HFF-Myc (cell line): ENCODE measurements at places on chromosomes 4 and X.

DNA sequence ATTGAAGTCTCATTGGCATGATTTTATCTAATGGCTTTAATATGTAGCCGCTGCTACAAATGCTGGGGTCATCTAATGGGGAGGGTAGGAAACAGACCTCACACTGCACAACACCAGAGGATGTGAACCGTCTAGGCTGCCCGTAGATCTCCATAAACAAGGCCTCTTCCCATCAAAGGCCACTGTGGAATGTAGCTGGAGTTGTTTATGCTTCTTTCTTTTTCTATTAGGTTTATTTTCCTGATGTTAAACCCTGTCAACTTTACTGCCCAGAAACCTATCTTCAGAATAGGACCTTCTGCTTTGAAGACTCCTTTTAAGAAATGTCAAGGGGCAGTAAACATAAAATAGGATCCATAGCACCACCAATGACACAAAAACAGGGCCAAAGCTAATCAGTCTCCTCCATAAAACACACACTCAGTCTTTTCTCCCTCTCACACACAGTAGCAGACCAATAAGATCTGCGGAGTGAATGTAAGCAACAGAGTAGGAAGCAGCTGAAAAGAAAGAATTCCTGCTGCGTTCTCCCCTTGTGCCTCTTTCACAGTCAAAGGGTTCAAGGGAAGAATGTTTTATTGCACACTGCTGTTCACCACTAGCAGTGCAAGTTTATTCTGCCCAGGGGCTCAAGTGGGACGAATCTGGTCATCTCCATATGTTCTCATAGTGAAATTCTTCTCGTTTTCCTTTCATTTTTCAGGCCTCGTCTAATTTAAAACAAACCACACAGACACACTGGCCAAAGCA is 72.2 kb downstream of the MAML3 start:
- no peak for DNase-seq

DNA sequence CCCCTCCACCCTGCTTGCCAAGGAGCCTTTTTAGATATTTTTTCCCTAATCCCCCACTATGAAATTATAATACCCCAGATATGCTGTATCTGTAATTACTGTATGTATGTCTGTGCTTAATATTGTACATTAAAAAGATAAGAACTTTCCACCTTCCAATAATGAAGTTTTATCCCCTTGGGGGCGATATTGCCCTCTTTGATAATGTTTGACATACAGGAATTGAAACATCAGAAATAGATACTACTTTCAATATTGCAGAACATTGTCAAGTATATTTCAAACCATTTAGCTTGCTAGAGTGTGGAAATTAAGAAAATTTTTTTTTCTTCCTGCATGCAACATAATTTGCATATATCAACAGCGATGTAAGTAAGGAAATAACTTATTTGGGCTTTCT is 58.9 kb downstream of the NAF1 start:
- no peak for DNase-seq

- DNase-seq, result no peak
Measured at GRCh38 chrX:153474718-153475117, 4.3 kb upstream of the HAUS7 start.

DNA sequence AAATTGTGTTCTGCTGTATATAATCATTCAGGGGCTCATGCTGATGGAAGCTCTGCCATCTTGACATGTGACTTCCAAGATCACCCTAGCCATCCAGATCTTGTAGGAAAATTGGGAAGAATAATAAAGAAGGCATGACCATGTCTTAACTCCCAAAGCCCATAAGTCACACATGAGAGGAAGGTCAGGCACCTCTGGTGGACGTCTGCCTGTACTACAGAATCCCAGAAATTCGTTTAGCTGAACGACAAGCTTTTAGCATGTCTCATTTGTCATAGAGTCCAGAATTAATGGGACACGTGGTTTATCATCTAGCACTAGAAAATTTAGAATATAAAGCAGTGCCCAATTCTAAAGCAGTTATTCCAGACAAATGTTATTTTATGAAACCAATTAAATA is 212.7 kb downstream of the CENPC start:
- DNase-seq, result no peak

GRCh38 chr4:172980219-172980618 is 188.4 kb upstream of the GALNT7 start:
- no peak for DNase-seq

DNA sequence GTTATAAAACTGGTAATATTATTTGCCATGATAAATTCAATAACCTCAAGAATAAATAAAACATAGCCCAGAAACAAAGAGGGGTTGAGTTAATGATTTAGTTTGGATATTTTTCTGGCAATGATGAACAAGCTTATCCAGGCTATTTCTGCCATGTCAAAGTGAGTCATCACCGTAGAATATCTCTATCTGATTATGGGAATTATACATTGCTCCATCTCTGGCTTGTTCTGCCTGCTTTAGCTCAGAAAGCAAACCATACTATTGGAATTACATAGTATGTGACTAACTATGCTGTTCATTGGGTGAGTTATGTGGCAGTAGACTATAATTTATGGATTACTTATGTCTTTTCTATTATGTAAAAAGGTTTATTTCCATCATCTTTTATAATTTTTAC is 680.1 kb upstream of the AADAT start:
- no peak for DNase-seq

DNA sequence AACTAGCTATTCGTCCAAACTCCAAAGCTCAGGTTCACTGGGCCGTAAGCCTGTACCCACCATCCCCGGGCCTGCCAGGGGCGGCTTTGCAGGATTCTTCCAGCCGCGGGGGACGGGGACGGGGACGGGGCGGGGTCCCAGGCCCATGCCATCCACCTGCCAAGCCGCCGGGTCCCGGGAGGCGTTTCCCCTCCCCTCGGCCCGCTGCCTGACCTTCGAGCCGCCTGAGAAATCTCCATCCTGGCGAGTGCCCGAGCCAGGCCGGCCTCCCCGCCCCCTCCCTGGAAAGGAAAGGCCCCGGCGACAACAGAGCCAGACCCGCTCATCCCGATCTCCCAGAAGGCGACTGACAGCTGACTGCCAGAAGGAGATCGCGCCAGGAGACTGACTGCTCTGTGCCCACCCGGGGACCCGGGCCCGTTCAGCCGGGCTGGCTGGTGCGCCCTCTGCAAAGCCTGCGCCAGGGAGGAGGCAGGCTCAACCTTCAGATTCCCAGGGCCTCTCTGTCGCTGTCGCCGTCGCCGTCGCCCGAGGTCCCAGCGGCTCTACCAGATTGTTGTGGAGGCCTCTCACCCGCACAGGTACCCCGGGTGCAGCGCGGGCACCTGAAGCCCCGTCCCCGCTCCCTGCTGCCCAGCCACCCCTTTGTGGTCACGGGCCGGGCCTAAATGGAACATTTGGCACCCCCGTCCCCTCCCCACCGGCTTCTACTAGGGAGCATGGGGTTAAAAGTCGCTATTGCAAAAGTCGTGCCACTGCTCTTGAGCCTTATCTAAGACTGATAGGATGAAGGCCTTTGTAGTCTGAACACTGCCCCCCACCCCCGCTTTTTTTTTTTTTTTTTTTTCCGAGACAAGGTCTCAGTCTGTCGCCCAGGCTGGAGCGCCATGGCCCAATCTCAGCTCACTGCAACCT is at the start of gene RGN:
Gene RGN (plus strand): TSS at position 315 of the 915 bp plus-strand sequence. CDS start 2,702 bp downstream, outside the sequence.
- no peak for DNase-seq

DNA sequence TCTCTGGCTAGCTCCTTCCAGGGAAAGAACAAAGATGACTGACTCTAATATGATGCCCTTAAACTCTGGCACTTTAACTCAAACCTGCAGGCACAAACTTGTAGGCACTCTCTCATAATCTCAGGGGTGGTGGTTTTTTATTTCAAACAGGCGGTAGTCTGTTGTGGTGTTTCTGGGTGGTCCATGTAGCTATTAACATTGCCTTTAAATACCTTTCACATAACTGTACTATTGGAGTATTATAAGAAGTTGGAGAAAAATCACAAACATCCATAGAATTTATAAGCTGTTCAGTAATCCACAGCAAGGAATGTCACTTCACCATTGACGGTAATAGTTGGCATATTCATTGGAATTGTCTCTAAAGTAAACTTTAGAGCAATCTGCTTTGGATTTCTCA is 204.2 kb upstream of the PDE5A start:
- DNase-seq, result no peak

- DNase-seq, result no peak
Measured at GRCh38 chr4:124414276-124415040, 298.1 kb downstream of the ANKRD50 start.

DNA sequence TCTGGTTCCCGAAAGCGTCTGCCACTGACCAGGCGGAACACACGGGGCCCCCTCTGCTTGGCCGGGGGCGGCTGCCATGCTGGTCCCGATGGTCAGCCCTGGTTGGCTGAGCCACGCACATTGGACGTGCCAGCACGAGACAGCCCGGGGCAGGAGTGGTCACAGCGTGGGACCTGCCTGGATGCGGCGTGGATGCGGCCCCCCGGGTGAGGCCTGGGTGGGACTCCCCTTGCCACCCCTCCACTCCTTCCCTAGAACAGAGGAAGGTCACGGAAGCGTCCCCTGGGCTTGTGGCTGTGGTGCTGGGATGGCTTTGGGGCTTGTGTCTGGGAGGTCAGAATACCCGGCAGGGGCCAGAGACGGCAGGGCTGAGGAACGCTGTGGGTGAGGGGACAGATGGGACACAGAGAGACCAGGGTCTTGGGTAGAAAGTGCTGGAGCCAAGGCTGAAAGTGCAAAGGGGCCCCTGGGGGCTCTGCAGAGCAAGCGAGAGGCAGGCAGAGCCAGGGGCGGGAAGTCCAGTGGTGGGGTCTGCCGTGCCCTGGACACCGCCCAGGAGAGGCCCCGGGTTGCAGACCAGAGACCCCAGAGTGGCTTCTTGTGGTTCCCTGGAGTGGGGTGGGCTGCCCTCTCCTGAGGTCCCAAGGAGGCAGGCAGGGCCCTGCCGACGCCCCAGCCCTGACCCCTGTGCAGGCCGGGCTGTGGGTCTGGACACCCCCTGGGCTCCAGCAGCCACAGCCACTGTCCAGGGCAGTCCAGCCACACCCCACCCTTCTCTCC is 8.6 kb upstream of the CPLX1 start:
- DNase-seq, result no peak

GRCh38 chr4:94934864-94935263 is 177.1 kb downstream of the BMPR1B start:
- DNase-seq, result no peak

GRCh38 chr4:86543560-86544309 is 50.4 kb upstream of the PTPN13 start:
- no peak for DNase-seq

- peak; percentile 65 for DNase-seq
Measured at GRCh38 chr4:140135529-140136088, 18.4 kb downstream of the MAML3 start.

GRCh38 chrX:56757327-56757726 is 28.3 kb downstream of the NBDY start:
- no peak for DNase-seq

DNA sequence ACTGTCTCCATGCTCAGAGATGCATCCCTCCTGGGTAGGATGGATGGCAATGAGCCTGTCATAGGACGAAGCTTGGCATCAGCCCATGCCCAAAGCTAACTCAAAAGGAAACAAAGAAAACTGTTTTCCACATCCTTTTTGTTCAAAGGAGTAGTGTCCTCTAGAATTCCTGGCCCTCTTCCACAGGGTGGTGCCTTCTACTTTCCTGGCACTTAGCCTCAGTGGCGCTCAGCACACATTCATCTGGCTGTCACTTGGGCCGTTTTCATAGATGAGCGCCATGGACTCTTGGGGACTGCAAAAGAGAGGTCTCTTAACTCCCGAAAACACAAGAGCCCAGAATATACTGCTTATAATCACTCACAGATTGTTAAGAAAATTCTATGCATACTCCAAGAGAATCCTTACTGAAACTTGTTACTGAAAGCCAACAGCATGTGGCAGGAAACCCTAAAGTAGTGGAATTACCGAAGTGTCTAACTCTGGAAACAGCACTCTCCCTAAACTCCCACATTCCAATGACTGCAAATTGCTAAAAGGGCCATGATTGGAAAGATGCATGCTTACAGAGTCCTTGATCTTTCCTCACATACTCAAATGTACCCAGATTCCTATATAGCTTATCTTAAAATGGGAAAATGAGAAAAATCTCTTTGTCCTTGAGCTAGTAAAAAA is 110.0 kb downstream of the HS6ST2 start:
- no peak for DNase-seq

- no peak for DNase-seq
Measured at GRCh38 chr4:3471098-3471760, 8.1 kb downstream of the DOK7 start.

DNA sequence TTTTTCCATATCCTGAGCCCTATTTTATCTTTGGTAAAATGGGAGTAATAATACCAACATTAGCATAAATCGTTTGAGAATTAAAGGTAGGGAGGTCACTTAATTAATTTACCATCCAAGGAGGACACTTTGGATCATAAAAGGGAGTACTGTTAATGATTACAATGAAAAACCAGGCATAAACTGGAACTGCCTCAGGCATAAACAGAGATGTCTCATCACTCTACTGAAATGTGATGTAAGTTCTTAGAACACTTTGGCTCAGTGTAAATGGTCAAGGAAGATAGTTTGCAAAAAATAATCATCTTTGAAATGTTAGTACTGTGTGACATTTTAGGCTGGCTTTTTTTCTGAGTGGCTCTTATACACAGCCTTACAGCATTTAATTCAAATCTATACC is 268.7 kb downstream of the SLC39A8 start:
- DNase-seq, result no peak

DNA sequence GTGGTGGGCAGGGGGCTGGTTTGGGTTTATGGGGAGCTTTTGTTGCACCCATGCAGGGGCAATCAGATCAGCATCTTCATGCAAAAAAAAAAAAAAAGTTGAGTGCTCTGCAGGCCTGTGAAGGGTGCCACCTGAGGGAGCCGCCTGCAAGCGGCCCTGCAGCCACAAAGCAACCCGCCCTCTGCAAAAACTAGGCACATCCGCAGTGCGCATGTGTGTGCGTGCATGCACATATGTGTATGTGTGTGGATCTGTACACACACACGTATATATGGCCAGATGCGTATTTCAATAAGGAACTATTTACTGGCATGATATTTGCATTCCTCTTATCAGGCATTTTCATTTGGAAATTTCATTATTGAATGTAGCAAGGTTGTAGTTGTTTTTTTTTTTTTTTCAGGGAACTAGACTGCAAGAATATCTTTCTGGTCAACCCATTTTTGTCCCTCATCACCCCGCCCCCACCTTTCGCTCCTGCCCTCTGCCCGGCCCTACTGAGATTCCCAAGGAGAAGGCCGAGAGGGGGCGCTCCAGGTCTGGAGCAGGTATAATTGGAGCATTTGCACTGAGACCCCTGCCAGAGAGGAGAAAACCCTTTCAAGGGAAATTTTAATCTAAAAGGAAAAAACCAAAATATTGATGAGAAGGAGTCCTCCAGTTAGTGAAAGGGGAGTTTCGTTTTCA is 18.1 kb downstream of the CCNQ start:
- DNase-seq, result no peak

GRCh38 chr4:25727711-25728493 is 72.3 kb downstream of the SLC34A2 start:
- no peak for DNase-seq

DNA sequence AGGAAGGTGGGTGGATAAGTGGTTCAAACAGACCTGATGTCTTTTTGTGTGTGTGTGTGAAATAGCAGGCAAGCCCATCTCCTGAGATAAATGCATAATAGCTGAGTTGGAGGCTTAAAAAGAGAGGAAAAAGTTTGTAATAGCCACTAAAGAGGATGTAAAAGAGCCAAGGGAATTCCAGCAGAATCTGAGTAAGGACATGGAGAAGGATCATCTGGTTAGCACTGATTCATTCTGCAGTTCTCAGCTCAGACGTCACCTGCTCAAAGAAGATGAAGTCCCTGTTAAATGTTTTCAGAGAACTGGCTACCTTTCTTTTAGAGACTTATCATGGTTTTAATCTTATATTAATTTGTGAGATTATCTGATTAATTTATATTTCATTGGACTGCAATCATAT is 21.0 kb upstream of the IL13RA2 start:
- DNase-seq, result no peak

- no peak for DNase-seq
Measured at GRCh38 chr4:80831383-80832361, 198.8 kb upstream of the BMP3 start.
